Hippocampal formation (tissue), 2 donors: ENCODE measurements at places on chromosomes 3 and 15.

DNA sequence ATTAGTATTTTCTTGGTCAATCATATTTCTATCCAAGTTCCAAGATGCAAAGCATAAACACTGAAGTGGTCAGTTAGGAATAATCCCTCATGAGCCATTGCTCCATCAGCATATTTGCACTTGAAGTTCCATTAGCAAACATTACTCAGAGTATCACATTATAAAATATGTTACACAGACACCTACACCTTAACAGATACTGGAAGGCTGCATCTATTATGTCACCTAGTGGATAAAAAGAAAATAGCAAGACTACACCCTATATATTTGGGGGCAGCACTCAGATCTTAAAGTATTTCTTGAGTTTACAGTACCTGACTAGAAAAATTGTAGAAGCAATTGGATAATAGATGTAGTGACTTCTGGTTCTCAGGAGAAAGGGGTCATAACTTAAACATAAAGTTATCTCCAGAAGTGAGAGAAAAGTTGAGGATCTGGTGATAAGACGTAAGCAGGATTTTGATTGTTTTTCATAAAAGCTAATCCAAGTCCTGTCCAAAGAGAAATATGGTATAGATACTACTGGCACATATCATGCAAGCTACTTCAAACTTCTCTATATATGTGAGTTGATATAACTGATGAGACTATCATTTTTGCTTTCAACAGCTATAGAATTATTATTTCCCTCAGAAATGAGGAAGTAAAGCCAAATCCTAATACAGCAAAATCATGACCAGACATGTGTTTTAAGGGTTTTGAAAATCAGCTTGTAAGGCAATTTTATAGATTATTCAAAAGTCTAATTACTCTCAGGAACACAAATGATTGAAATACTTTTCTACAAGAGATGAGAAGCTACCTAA, 422.2 kb downstream of the GBE1 start:
- DNase-seq: no peak

GRCh38 chr3:55813268-55814097, 326.4 kb upstream of the WNT5A start:
- DNase-seq: no peak

DNA sequence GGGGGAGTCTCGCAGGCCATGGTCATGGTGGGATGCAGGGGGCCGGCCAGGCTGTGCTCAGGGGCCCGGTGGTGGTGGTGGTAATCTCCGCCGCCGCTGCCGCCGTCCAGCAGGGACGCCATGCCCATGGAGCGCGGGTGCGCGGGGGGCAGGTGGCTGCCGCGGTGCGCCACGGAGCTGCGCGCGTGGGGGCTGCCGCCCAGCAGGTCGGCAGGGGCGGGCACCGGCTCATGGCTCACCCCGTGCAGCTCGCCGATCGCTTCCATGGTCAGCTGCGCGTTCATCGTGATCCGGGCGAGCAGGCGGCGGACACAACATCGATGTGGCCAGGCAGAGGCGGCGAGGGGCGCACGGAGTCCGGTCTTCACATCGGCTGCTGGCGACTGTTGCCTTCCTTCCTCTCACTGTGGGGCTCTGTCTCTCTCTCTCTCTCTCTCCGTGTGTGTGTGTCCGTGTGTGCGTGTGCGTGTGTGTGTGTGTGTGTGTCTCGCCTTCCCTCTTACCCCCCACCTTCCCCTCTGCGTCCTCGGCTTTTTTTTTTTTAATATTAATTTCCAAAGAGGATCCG, 451 bp downstream of the ONECUT1 start:
- DNase-seq: no peak

DNA sequence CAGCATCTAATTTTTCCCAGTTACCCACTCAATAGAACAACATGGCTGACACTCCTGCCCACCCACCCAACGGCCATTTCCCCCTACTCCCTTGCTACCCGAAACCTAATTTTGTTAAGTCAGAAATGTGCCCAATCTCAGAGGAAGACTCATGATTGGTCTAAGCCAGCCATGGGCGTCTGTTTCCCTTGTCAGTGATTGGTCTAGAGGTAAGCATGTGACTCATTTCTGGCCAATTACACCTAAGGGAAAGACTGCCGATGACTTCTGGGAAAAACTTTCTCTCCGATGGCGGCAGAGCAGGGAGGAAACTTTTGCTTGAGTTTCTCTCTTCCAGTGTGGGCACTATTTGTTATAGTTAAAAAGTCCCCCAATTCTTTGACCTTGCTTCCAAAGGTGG, 72.9 kb downstream of the RPLP1 start:
- DNase-seq: no peak

- no peak for DNase-seq
Measured at GRCh38 chr15:55320963-55321362, 1.9 kb downstream of the PIGB start.

- no peak for DNase-seq
Measured at GRCh38 chr15:85879334-85880163, 84.8 kb upstream of the KLHL25 start.

DNA sequence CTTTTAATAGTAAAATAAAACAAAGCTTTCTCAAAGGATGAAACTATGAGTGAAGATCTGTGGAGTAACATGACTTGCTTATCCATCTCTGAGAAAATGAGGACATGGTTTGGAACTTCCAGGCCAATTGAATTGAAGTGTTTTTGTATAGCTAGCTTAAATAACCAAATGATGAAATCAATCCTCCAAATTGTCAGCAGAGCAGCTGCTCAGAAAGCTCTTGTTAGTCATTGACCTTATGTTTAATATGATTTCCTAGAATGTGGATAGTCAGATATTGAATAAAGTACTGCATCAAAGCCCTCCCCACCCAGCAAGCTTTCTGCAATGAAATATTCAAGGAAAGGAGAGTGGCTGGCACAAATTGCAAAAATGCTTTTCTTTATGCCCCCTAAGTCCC, 437.2 kb downstream of the MFSD1 start:
- DNase-seq: peak; percentile 11

DNA sequence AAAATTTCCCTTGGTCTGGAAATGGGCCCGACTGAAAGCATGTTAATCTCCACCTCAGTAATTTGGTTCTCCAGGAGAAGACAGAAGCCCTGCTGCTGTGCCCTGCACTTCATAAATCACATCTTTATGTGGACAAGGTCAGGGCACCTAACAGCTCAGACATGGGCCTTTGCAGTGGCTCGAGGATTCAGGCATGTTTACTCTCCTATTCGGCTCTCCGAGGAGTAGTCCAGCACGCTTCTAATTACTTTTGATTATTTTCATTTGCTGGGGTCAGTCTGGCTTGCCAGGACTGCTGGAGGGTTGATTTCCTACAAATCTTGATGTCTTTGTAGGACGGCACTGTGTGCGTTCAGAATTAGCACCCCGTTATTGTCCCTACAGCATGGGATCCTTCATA, 511.2 kb downstream of the MECOM start:
- no peak for DNase-seq

GRCh38 chr3:141058996-141059395, 7.8 kb downstream of the SPSB4 start:
- DNase-seq: no peak

- DNase-seq: no peak
Measured at GRCh38 chr3:65549626-65549959, 489.1 kb downstream of the MAGI1 start.

- no peak for DNase-seq
Measured at GRCh38 chr3:159843840-159844730, 144.6 kb upstream of the IL12A start.

DNA sequence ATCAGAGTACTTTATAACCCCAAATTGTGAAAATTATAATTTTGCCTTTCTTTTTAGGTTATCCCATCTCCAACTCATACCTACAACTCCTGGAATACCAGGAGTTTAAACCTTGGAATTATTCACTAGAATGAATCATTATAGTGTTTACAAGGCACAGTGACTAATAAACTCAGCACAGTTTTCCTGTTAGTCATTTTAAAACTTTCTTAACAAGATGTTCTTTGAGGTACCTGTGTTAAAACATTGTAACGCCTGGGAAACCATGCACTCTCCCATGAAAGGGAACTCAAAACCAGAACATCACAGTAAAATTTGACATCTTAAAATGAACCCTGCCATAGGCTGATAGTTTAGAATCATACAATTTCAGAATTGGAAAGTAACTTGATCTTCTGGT, 132.4 kb upstream of the OSTN start:
- DNase-seq: no peak

DNA sequence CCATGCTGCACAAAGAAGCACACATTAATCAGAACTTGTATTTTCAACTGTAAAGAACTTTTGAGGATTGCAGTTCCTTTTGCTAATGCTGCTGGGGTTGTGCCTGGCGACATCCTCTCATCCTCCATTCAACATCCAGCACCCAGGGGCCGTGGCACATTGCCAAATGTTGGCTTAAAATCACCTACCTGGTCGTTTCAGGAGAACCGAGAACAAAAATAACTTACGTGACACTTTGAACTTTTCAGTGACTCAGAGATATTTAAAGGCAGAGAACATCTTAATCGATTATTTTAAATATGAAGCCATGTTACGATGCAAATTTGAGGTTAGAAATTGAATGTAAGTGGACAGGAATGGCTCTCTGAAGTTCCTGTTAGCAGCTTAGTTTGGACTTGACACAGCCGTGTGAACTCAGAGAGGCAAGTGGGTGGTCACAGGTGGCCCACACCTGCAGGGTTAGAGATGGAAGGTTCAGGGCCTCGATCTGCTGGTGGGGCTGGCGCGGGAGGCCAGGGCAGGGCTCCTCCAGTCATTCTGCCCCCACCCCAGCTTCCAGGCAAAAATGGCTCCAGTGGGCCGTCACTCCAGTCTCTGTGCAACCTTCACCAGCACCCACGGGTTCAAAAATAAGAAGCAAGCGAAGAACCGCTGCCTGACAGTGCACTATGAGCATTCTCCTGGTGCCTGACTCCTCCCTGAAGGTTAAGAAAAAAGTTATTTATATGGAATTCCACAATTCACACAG, 12.2 kb downstream of the LRRK1 start:
- no peak for DNase-seq

DNA sequence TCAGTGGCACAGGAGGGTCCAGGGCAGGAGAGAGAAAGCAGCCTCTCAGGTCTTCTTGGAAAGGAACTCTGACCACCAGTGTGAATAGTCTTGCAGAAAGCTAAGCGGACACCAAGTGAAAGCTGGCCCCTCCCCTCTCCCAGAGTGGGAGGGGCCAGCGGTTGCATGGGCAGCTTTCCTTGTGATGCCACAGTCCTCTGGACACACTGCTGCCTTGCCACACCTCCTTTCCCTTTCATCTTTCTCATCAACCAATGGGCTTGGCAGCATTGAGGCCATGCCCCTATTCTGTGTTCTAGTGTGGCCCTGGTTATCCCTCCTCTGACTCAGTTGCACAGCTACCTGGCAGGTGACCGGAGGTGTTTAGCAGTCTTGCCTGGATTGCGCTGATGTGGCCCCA, 49.7 kb upstream of the GOLGA6B start:
- no peak for DNase-seq

DNA sequence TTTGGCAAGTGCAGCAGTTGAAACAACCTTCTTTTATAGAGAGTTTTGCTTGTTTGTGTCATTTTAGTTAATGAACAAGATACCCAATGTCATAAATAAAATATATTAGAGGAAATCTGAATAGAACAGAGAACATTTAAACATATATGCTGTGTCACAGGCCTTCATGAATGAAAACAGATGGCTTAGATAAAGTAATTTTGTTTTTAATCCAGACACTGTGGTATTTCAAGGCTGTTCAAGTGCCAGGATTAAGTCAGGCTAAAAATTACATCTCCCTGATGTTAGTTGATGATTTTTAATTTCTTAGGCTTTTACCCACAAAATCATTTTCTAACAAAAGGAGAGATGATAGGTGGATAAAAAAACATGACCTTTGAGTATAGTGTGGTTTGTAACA, 4.9 kb upstream of the ACKR4 start:
- no peak for DNase-seq
